ENCODE measurements at places on chromosomes 1 and 21.

DNA sequence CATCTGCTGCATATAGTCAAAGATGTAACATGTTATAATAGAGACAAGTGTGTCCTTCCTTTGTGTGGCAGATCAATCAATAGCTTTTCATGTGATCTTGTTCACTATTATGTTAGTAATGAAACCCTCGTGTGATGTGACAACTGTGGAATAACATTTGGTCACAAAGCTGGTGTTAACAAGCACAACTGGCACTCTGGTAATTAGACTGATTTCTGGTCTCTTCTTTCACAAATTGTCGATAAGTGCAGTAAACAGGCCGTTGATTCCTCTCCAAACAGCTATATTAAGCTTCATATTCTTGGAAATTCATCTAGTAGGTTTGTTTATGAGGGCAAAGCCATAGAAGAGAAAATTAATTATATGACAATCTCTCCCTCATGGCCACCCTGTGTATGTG lies 616.7 kb upstream of the PTBP2 start:
- no peak for DNase-seq

DNA sequence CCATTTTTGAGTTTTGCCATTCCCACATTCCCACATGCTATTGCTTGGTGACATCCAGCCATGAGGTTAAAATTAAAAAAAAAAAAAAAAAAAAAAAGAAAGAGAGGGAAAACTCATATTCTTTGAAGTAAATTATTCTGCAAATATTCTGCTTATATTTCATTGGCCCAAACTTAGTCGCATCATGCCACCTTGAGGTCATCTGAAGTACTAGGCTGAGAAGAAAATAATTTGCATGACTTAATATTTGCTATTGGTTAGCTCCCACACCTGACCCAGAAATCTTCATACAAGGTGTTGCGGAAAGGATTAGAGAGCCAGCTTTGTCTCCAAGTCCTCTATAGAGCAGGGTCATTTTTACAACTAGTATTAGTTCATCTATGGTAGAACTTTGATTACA lies 2206.0 kb downstream of the MRPL39 start:
- peak; percentile 17 for DNase-seq

- peak; percentile 35 for DNase-seq
Measured at GRCh38 chr21:37208741-37209225, 58.4 kb downstream of the VPS26C start.

DNA sequence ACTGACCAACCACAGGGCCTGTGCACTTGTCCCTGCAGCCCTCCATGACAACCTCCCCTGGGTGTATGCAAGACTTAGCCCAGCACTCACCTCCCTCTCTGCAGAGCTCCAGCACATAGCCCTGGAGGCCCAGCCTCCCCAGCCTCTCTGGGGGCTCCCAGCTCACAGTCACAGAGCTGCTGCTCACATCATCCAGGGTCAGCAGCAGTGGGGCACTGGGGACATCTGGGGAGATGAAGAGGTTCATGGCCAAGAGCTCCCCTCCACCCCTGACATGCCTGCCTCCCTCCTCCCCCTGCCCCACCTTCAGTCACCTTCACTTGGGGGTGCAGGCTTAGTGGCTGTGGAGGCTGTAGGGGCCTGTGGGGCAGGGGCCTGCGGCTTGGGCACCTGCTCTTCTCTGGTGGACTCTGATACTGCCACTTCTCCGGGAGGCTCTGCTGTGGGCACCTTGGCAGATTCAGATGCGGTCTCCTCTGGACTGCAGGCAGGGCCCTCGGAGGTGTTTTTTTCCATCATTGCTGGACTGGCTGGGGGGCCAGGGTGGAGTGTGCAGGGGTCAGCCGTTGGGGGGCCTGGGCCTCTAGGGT lies at the start of gene MYBPH:
TSS of gene MYBPH (minus strand) at position 590 of the 590 bp plus-strand sequence. CDS start at position 519, 71 bp downstream.
- DNase-seq = no peak

DNA sequence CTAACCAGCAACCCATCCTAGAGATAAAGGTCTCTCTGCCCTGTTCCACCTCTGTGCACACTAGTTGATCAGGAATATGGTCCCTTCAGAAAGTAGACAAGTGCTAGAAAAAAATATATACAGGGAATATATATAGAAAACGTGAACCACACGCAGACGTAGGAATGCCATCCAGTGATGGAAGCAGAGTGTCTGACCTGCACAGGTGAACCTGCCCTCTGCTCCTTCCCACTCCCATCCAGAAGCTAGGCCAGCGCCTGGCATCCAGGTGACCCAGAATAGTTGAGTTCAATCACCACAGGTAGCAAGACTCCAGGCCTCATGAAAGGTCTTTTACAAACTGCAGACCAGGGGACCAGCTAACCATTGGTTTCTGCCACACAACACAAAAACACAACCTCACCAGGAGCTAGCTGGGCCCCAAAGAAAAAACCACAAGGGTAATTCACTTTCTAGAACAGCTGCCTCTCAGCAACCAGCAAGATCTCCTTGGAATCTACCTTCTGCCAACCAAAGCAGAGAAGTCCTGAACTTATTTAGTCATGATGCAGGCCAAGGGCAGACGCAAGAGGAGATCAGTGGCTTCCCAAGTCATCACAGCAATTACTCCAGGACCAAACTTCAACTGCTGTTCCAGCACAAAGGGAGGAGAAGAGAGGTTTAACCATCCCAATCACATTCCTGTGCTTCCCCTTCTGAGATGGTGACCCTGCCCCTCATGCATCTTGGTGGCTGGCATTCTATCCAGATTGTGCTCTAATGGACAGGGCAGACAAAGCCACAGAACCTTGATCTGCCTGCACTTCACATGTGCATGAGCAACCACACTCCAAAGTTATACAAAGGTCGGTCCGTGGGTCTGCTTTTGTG lies 53.0 kb downstream of the GPR161 start:
- DNase-seq = no peak

DNA sequence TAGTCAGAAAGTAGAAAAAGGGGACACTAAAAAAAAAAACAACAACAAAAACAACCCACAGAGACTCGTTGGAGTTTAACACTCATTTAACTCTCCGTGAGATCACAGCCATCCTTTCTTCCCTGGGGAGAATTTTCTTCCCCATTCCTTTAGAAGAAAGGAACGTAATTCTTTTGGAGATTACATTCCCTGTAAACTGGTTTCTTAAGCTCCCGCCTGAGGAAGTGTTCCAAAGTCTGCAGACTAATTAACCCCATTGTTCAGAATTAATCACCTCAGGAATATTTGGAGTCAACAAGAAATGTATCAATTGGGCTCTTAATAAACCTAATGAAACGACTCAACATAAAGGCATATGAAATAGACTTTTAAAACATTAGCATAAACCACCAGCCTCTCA lies 228.2 kb upstream of the CSF3R start:
- DNase-seq = no peak

Data from ACHN (cell line).